Stimulated activated CD4-positive, alpha-beta T cell treated with anti-CD3 and anti-CD28 coated beads, Interleukin-15, amount 100 ng/mL, for 48 hours (primary cell): ENCODE measurements at places on chromosomes 13 and 19.

- peak; percentile 49 for DNase-seq
These were observed 13.1 kb downstream of the XRCC1 start for GRCh38 chr19:43562226-43562697.

- DNase-seq = no peak
These were observed 24.5 kb upstream of the ZNF492 start for GRCh38 chr19:22609630-22610029.

DNA sequence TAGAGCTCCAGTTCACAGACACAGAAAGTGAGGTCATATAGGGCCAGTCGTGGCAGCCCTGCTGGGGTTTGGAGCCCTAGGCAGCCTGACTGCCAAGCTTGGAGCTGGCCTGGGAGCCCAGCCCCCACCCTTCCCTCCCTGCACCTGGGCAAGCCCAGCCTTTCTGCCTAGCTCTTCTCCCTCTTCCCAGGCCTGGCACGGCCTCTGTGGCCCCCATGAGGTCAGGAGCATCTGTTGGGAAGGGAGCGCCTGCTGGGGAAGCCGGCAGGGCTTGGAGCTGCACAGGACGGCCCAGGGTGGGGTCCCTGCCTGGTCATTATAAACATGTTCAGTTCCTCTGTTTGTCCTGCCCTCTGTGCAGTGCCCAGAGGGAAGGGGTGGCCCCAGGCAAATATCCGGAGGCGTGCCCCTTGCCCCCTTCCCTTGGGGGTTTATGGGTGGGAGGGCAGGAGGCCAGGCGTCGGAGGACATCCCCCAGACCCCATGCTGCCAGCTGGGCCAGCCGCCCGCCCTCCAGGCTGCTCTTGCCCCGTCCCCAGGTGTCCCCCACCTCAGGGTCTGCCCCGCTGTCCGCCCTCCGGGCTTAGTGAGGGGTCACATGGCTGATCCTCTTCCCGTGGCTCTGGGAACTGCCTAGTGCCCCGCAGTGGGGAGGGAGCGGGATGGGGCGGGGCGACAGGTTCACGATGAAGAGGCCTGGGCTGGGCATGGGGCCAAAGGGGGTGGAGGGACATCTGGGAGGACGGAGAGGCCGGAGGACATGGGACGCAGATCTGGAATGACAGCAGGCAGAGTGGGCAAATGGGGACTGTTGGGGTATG is 30.0 kb upstream of the NCCRP1 start:
- no peak for DNase-seq

- no peak for DNase-seq
These were observed 43.5 kb downstream of the TRPM4 start for GRCh38 chr19:49201042-49201441.

- DNase-seq = no peak
These were observed 689.1 kb upstream of the GPC6 start for GRCh38 chr13:92537471-92537870.
